ENCODE measurements at places on chromosomes 4 and X.

- no peak for DNase-seq
Measured at GRCh38 chr4:17027495-17027894, 129.1 kb upstream of the LDB2 start.

GRCh38 chr4:117264072-117264471, 178.7 kb upstream of the TRAM1L1 start:
- DNase-seq: no peak

DNA sequence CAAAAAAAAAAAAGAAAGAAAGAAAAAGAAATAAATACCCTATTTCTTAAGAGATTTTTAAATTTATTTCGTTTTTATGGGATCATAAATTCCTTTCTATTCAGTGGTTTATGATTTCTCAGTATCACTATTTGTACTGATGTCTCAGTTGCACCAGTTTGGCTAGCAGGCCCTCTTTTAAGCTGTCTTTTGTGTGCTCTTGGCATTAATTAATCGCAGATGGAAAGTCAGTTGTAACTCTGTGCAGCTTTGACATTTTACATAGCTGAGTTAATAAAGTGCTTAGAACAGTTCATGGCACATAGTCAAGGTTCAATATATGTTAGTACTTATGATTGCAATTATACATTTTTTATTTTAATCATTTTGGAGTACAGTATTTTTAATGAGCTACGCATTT, 123.7 kb upstream of the NUDT6 start:
- DNase-seq: no peak

GRCh38 chr4:93444860-93445259, 383.7 kb upstream of the ATOH1 start:
- DNase-seq: no peak

DNA sequence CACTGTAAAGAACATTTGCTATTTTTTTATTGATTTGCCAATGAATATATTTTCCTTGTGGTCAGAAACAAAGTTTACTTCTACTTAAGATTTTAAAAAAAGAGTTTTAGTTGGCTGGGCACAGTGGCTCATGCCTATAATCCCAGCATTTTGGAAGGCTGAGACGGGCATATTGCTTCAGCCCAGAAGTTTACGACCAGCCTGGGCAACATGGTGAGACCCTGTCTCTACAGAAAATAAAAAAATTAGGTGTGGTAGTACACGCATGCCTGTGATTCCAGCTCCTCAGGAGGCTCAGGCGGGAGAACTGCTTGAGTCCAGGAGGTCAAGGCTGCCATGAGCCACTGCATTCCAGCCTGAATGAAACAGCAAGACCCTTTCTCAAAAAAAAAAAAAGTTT, 36.8 kb downstream of the LRP2BP start:
- DNase-seq: no peak

DNA sequence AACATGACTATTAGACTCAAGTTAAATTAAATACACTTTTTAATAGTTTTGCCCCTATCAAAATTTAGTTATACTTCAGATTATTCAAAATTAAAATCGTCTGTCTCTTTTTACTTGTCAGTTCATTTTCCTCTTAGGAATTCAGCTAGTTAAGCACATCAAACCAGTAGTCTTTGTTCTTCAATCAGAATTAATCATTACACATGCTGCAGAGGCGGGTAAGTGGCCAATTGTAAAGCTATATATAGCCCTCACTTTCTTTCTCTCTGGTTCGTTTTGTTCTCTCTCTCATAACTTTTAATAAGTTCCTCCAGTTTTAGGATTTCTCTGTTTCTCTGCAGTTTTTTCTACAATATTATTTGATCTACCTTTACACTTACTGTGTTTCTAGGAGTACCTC, 359.1 kb upstream of the PABPC4L start:
- no peak for DNase-seq

- DNase-seq: no peak
Measured at GRCh38 chr4:175891851-175892250, 79.8 kb upstream of the GPM6A start.

- DNase-seq: no peak
Measured at GRCh38 chrX:33132569-33132968, 78.8 kb downstream of the DMD start.

DNA sequence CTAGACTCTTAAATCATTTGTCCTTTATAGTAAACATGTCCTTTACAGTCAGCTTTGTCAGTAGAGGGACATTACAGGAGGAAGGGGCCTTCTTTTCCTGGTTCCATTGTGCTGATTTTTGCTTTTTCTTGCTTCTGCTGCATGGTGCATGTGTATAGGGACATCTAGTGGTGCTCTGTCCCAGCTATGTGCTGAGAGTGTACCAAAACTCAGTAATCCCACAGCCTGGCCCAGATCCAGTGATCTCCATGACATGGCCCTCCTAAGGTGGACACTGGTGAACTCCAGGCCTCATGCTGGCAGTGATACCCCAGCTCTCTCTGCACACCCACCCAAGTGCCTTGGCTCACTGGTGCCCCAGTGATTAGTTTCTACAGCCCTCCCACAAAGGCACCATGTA, 45.2 kb downstream of the MAGEB17 start:
- no peak for DNase-seq

DNA sequence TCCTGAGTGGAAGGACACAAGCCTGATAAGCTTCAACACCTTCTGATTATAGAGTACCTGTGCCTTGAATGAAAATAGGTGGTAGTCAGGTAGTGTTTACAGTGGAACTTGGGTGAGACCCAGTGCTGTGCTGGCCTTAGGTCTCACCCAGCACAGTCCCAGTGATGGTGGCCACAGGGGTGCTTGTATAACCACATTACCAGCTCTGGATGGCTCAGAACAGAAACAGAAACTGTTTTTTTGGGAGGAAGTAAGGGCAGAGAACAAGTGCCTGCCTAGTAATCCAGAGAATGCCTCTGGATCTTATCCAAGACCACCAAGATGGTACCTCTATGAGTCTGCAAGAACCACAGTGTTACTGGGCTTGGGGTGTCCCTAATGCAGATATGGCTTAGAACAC, 171.5 kb upstream of the DIPK2B start:
- no peak for DNase-seq

DNA sequence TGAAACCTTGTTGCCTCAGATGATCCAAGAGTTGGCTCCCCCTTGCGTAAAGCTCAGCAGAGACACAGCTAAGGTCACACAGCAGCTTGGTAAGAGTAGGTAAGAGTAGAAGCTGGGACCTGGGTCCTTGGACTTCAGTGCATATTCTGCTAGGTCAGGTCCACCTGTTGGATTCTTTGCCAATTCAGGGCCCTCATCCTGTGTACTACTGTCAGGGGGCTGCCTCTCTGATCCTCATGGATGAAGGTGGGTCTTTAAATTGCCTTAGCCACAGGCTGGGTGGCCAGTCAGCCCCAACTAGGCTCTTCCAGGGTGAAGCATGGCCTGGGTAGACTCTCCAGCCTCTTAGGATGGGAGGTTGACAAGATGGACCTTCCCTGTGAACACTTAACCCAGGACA, 155.8 kb downstream of the AMMECR1 start:
- DNase-seq: no peak

- DNase-seq: no peak
Measured at GRCh38 chr4:54700986-54701385, 43.2 kb downstream of the KIT start.

DNA sequence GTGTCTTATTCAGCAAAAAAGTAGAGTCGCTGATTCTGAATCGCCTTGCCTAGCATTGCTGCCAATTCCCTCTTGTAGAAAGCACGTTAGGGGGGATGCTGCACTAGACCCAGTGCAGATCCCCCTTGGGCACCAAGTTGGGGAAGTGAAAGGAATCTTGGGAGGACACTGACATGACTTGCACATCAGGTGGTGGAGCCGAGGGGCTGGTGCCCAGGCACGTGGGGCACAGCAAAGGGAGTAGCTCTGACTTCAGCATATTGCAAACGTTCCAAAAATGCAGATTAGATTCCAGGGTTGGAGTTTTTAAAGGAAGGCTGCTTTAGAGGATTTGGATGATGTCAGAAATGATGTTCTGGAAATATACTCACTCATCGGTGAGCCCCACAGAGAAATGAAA, 47.4 kb upstream of the GPM6B start:
- no peak for DNase-seq

GRCh38 chr4:176622251-176622948, 170.3 kb downstream of the VEGFC start:
- no peak for DNase-seq

- DNase-seq: no peak
Measured at GRCh38 chr4:142741995-142742394, 104.1 kb downstream of the INPP4B start.

GRCh38 chr4:88244816-88245579, 39.4 kb downstream of the PPM1K start:
- no peak for DNase-seq

GRCh38 chr4:3783693-3784306, 17.6 kb downstream of the ADRA2C start:
- DNase-seq: no peak

DNA sequence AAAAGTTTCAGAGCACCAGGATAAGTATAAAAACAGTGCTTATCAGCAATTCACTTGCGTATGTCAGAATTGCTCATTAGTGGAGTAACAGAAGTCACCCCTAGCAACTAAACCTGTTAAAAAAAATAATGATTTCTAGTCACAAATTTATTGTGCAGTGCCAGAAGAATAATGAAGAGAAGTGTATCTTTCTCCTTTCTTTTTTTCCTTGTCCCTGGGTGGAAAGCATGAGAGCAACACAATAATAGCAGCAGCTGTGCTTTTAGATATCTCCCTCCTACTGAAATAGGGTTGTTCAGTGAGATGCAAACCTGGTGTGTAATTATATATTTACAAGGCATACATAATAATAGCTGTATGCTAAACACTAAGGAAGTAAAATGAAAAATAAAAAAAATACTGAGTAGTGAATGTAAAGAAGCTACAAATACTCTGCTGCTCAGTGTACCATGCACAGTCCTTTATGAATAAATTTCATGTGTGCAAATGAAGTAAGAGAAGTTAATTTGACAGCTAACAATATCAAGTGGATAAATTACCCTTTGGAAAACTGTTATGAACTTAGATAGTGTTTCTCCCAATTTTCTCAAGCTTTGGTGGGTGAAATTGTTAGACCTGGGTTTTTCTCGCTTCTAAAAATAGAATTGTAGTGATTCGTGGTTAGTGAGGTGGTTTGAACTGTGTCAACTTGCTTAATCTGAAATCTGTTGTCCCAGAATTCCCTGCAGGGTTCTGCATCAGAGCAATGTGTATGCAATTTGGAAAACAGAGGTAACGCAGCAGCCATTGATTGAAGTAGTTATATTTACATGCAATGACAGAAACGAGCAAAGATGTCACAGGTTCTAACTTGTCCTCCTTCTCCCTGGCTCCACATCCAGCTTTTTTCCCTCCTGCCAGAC, 125.7 kb upstream of the NDST3 start:
- DNase-seq: no peak
